ENCODE measurements at places on chromosomes 4 and X.

- no peak for DNase-seq
These were observed 611.1 kb downstream of the PCDH19 start for GRCh38 chrX:99798936-99799335.

DNA sequence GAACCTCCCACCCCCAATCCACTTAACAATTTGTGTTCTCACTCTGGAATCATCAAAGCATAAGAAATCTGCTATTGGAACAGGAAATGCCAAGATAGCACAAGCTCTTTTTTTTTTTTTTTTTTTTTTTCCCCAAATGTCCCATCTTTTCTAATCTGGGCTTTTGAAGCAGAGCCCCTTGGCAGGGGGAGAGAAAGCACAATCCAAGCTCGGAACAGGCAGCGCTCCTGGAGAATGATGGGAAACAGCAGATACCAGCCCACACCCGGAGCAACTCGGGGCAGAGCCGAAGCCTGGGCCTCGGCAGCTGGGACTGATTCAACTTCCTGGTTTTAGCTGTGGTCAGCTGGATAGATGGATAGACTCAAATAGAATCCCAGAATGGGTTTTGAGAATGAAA is 235.1 kb downstream of the QDPR start:
- DNase-seq = no peak

DNA sequence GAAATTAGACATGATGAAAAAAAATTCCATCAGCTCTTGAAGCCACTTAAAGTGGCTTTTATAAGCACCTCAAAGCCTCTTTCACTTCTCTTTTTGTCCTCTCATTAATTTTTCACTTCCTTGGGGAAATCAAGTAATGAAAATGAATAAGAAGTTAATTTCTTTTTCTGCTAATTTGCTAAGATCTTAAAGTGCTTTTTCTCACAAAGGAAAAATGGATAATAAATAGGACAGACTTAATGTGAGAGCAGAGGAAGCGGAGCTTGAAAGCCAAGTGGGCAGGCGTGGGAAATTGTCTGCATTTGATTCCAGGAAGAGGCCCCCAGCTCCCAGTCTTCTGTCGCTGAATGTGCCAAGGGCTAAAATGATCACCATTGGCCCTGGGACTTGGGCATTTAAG is 28.6 kb downstream of the CDS1 start:
- DNase-seq = no peak

GRCh38 chr4:145880355-145880960 is 58.2 kb downstream of the ZNF827 start:
- DNase-seq = no peak

DNA sequence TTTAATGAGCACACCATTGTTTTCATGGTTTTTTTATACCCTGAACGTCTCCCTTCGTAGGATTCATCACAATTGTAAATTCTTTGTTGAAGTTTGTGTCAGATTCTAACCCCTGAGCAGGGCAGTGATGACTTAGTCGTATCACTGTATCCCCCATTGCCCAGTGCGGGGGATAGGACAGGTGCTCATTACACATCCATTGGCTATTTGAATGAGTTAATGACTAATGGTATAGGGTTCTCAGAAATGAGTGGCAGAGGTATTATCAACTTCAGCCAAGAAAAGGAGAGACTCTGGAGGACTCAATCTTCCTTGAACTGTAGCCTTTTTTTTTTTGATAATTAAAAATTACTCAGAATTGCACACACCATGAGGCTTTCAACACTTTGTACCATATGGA is 64.6 kb downstream of the SYNPO2 start:
- no peak for DNase-seq

GRCh38 chrX:64758047-64758446 is 218.2 kb downstream of the ZC4H2 start:
- DNase-seq = no peak

DNA sequence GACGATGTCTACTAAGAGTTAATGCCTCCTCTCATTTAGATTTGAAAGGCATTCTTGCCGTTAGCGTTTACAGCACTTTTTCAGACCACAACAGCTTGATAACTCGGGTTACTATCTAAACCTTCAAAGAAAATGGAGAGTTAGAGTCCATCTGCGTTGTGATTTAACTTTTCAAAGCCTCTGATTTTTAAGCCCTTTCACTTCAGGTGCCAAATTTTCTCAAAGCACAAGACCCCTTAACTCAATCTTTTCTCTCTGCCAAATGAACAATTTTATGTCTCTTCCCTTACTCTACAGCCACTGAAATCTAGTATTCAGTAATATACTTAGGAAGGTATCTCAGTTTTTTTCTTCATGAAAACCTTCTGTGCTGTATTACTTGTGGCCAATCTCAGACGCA is 310.5 kb downstream of the TENM3 start:
- DNase-seq = no peak

DNA sequence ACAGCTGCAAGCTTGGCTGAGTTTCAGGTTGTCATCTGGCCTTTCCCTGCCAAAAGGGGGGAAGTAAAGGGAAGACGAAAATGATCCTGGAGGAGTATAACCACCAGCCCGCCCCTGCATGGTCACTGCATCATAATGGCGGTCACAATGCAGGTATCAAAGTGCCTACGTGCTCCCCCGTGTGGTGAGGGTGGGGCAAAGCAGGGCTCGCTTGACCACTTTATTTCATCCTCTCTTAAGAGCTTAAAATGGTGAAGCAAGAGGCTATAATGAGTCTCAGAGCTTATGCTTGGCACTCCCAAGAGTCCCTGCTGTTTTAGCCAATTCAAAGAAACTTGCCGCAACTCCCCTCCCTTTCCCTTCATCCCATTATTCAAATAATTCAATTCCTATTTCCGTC is 105.6 kb downstream of the APOOL start:
- DNase-seq = no peak

DNA sequence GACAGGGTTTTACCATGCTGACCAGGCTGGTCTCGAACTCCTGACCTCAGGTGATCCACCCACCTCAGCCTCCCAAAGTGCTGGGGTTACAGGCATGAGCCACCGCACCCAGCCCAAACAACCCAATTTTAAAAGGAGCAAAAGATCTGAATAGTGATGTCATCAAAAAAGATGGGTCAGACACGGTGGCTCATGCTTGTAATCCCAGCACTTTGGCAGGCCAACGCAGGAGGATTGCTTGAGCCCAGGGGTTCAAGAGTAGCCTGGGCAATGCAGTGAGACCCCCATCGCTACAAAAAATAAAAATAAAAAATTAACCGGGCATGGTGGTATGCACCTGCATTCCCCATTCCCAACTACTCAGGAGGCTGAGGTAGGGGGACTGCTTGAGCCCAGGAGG is 6.1 kb downstream of the ELF2 start:
- no peak for DNase-seq

- DNase-seq = no peak
These were observed 94.9 kb downstream of the EMCN start for GRCh38 chr4:100422894-100423293.

DNA sequence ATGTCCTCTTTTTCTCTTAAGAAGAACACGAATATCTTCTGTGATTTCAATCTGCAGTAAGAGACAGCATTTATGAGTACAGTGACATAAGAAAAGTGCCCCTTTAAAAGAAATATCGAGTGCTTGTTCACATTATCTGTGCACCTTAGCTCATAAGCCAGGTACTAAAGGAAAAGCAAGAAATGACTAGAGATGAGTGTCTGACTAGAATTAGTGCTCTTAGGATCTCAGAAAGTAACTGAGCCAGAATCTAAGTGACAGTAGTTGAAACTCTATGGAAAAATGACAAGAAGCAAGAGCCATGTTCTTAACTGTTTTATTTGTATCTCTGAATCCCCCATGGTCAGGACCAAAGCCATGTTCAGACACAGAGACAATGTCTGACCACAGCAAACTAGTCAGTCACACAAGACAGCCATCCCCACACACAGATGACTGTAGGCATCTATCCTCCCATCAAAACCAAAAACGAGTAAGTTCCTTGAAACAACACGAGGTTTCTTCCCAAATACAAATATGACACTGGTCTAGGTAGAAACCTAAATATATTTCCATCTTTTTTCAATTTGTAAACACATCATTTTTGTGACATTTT is 36.8 kb downstream of the ACSL4 start:
- DNase-seq = no peak

GRCh38 chrX:44747969-44748368 is 95.9 kb upstream of the DUSP21 start:
- no peak for DNase-seq

- DNase-seq = no peak
These were observed 40.1 kb downstream of the EVC start for GRCh38 chr4:5750946-5751665.

DNA sequence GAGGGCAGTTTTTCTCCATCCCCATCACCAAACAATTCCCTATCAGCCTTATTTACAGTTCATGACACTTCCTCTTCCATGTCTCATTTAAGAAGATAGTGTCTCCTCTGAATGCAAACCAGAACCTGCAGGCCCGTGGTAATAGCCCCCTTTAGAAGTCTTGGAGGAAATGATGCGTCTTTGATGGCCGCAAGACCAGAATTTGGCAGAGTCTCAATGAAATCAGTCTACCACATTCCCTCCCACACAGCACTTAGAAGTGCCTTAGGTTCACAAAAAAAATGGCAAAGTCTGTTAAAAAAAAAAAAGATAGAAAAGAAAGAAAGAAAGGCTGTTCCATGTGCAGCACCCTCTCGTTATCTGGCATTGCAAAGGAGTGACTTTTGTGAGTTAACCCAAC is 2.1 kb upstream of the KDR start:
- DNase-seq = no peak

DNA sequence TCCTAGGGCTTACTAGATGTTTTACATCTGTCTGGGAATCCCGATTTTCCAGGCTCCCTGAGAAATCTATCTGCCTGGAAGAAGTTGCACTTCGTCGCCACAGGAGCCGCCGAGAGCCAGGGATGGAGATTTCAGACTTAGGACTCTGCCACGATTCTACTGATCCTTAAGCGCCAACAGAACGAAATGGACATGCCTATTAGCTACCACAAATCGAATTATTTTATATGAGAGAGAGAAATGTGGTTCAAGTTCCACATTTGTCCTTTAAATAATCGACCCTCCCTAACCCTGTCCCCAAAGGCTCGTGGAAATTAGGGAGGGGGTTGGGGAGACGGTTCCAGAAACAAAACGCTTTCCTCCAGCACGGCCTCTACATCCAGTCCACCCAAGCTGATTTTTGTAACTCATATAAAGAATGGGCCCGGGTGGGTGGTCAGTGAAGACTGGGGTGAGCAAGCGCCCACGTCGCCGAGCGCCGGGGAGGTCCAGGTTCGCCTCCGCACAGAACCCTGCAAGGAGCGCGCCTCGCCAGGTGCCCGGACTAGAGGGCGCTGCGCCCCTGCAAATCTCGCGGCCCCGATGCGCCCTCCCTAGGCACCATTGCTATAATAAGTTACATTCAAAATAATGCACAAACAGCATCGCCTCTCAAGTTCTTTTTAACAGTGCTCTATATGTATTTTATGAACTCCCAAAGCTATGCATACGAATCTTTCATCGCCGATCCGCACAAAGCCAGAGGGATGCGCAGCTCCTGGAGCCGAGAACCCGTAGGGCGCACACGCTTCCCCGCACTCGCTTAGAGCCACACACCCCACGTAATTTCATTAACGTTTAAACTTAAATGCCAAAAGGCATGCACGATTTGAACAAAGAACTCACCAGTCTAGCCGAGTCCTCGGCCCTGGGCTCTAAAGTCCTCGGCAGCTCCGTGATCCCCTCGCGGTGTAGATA is 2.1 kb upstream of the FAT1 start:
- no peak for DNase-seq

GRCh38 chrX:101385795-101386541 is at the start of gene BTK:
BTK (minus strand) TSS chrX:101386191; CDS start chrX:101375284, 10,907 bp downstream.
- no peak for DNase-seq

DNA sequence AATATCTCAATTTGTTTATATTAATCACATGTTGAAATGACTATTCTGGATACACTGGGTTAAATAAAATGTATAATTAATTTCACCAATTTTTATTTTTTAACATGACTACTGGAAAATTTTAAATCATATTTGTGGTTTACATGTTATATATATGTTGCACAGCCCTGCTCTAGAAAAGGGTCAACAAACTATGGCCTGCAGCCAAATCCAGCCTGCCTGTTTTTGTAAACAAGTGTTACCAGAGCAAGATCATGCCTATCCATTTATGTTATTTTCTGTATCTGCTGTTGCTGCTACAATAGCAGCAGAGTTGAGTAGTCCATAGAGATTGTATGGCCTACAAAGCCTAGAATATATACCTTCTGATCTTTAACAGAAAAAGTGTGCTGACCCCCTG is 1.2 kb downstream of the TCEANC start:
- no peak for DNase-seq

DNA sequence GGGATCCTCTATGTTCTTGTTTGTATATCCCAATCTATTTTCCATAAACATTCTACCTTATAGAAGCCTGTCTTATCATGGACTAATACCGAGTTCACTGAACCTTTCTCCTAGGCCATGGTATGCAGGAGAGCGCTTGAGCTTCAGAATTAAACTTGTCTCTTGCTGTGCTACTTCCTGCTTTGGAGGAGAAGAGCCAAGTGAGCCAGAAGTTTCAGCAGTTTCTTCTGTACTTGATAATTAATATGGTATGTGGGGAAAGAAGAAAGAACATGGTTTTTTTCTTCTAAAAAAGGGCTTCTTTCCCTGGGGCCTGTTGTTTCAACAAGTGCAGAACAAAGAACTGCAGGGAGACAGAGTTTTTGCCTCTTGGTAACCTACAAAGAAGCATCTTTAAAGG is 172.8 kb downstream of the ATG4A start:
- DNase-seq = no peak
